ENCODE measurements at places on chromosomes 3 and 15.

GRCh38 chr15:63232943-63233342 is 43.5 kb downstream of the RAB8B start:
- no peak for DNase-seq

- no peak for DNase-seq
Measured at GRCh38 chr3:89966877-89967665, 859.6 kb downstream of the EPHA3 start.

DNA sequence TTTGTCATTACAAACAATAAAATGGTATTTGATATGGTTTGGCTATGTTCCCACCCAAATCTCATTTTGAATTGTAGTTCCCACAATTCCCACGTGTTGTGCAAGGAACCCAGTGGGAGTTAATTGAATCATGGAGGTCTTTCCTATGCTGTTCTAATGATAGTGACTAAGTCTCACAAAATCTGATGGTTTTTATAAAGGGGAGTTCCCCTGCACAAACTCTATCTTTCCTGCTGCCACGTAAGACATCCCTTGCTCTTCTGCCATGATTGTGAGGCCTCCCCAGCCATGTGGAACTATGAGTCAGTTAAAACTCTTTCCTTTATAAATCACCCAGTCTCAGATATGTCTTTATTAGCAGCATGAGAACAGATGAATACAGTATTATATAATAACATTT is 15.4 kb upstream of the AADAC start:
- no peak for DNase-seq

DNA sequence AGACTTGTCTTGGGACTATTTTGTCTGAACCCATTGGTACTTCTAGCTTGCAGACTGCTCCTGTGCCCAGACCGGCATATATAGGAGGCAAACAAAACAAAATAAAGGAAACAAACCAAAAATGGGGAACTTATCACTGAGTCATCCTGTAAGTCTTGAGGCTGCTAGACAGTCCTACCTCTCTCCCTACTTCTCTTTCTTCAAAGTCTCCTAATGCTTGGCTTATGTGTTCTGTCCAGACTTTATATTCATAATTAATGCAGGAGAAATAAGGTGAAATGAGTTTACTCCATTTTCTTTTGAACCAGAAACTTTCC is 266.2 kb downstream of the ZNF385D start:
- no peak for DNase-seq

DNA sequence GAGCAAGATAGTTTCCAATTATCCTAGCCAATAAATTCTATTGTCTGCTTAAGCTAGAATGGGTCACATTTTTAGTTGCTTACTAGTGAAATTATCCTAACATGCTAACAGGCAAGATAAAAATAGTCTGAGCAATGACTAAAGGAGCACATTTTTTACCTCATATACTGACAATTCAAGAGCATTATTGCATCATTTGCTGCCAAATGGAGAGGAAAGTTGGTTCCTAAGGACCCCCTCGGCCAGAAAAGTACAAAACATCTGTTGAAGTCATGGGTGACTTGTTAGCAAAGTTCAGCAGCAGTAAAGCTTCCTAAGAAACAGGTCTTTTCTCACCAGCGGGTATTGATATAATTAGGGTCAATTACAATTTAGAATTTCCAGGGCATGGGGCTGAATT is 1001.0 kb downstream of the FHIT start:
- DNase-seq: no peak

GRCh38 chr3:151394611-151395010 is 10.1 kb upstream of the P2RY12 start:
- no peak for DNase-seq

DNA sequence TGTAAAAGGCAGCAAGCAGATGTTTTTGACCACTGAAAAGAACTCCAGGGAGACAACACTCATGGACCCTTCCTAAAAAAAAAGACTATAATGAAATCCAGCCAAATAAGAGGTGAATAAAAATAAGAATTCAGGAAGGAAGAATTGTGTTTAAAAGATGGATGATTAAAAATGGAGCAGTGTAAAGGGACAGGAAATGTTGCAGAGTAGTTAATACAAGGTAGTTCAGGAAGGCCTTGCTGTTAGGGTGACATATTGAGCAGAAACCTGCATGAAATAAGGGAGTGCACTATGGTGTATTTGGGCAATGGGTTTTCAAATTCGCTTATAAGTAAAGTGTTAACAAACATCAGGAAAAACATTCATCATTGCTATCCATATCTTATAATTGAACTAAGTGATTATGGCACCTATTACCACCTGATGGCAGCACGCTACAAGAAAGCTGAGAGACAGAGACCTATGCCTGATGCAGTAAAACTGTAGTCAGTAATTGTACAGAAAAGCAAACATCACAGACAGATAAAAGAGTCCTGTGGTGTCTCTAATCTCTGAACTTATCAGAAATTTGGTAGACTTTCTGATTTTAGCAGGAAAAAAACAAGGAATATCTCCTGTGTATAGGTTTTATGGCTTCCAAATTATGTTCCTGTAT is 5.8 kb upstream of the DBR1 start:
- DNase-seq: no peak

DNA sequence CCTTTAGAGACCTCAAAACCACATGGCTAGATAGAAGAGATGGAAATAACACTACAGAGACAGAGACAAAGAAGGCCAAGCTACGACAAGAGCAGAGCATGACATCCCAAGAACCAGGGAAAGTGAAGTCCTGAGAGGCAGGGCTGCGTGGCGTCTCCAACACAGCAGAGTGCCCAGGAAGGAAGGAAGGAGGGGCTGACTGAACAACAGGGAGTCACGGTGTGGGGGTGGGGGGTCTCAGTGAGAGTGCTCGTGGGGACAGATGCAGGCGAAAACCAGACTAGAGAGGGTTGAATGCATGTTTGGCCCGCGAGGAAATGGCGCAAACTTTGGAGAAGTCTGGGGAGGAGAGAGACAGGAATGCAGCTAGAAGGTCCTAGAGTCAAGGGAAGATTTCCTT is 44.0 kb downstream of the ADAMTS17 start:
- no peak for DNase-seq

DNA sequence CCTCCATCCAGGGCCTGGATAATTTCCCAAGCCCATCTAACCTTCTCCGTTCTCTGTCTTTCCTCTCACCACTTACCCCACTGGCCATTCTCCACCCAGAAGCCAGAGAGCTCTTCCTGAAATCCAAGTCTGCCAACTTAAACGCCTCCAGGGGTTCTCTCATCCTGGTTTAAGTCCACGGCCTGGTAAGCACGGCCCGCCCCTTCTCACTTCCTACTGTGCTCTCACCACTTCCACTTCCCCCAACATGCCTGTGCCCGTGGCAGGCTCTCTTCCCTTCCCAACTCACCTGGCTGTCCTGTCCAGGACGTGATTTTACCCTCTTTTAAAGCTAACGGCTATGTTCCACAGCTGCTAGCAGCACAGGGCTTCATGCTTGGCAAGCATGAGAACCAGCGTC is 1.7 kb upstream of the CX3CR1 start:
- no peak for DNase-seq

DNA sequence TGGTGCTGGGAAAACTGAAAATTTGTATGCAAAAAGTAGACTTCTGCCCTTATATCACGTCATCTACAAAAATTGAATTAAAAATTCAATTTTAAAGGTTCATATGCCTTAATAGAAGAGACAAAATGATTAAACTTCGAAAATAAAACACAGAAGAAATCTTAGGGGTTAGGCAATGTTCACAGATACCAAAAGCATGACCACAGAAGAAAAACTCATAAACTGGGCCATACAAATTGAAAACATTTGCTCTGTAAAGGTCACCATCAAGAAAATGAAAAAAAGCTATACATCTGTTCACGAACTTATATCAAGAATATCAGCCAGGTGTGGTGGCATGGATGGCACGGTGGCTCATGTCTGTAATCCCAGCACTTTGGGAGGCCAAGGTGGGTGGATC is 245.1 kb downstream of the PCCB start:
- DNase-seq: no peak

GRCh38 chr15:38612159-38612863 is 47.7 kb upstream of the RASGRP1 start:
- no peak for DNase-seq

DNA sequence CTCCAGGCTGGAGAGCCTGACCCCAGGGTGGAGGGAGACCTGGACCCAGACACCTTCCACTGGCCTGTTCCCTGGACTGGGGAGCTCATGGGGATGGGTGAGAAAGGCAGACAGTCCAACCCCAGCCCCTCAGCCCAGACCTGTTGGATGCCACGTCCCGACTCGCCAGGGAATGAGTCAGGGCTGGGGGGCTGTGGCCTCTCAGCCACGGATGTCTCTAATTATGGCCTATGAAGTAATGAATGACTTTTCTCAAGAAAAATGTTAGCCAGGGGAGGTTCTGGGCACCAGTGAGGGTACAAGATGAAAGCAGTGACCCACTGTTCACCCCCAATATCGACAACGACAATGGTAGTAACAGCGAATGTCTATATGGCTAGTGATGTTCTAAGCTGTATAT is 107.0 kb upstream of the RPL32 start:
- DNase-seq: no peak

DNA sequence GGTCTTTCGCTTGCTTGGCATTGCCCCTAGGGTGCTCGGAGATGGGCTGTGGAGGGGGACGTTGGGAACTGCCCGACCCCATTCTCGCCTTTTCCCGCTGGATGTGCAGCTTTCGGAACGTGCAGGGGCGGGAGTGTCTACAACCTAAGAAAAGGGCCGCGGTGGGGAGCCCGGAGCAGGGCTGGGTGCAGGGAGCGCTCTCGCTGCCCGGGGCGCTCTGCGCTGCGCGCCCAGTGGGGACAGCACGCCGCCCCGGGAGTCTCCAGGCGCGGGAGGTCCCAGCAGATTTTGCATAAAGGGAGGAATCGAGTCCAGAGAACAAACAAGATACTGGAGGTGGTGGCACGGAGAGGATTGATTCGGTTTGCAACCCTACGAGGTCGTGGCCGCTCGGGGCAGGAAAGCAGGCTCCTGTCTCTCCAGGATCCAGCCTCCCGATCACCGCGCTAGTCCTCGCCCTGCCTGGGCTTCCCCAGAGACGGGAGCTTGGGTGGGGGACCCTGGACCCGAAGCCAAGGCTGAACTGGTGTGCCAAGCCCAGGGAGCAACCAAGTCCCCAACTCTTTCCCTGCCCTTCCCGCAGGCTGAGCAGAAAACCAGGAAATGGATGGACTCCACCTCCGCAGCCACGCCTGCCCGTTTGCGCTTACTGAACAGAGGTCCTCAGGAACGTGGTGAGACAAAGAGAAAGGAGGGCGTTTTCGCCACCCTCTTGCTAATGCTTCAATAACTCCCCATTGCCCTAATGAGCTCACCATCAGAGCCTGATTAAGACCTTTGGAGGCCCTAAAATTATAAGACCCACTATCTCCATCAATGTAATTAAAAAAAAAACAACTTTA is 59.7 kb downstream of the NOX5 start:
- DNase-seq: no peak

GRCh38 chr3:80993241-80993945 is 768.1 kb downstream of the GBE1 start:
- DNase-seq: no peak

DNA sequence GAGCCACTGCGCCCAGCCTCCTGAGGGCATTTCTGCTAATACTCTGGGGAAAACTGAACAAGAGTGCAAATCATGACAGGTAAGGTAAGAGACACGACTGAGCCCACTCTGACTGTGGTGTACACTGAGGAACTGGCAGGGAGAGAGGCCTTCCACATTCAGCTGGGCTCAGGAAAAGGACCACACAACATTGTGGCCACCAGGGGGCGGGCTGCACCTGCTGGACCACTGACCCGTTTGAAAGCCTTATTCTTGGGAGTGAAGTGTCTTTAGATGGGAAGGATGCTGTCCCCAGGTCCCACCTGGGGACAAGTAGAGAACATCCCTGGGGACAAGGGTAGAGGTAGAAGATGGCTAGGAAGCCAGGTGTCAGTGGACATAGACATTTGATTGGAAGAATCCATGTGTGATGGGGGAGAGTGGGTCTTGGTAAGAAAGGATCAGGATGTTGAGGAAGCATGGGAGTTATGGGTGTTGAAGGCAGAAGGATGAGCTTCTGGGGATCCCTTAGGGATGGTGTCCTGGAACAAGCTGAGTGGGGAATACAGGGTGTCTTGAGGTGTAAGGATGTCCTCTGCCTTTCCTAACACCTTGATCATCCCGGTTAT is 6.2 kb upstream of the CTDSPL start:
- no peak for DNase-seq

DNA sequence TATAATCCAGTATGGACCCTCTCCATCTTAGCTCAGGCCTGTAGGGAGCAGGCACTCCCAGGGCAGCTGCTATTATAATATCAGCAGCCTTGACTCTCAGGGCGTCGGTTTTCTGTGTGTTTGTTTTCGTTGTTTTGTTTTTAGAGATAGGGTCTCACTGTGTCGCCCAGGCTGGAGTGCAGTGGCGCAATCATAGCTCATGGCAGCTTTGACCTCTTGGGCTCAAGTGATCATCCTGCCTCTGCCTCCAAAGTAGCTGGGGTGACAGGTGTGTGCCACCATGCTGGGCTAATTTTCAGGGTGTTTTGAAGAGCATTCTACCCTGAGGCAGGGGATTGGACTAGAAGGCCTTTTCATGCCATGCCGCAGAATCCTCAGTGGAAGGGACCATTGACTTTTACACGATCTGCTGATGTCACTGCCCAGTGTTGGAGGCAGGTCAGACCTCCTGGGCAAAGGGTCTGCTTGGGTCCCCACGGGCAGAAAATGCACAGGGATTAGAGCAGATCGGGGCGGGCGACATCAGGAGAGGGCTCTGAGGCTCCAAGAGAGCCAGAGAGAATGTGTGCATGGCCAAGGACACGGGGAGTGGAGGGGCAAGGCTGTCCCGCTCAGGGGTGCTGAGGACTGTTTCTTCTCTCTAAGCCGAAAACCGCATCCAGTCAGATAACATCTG is 7.8 kb downstream of the MELTF start:
- no peak for DNase-seq

GRCh38 chr3:123745184-123745855 is 138.8 kb downstream of the MYLK start:
- DNase-seq: no peak

- DNase-seq: no peak
Measured at GRCh38 chr15:40259021-40259420, 20.2 kb downstream of the PAK6 start.

- no peak for DNase-seq
Measured at GRCh38 chr3:188187053-188187452, 33.1 kb downstream of the LPP start.

GRCh38 chr3:162540421-162540820 is 1043.8 kb downstream of the OTOL1 start:
- DNase-seq: no peak

- DNase-seq: no peak
Measured at GRCh38 chr15:55628369-55628730, 40.2 kb upstream of the PYGO1 start.

DNA sequence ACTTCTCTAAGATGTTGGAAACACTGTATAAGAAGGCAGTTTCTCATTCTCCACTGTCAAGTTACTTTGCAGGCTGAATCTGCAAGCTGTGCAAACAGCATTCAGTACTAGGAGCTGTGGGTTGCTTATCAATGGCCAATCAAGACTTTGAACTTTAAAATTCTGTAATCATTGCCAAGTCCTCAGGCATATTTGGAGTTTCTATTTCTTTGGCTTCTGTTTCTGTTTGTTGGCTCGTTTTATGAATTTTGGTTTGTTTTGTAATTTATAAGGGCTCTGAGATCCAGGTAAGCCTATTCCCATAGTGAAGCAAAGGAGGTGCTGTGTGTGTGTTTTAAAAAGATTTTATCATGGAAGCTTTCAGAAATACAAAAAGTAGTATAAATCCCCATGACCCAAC is 32.1 kb downstream of the TLNRD1 start:
- no peak for DNase-seq

- DNase-seq: no peak
Measured at GRCh38 chr3:54213907-54214306, 91.6 kb downstream of the CACNA2D3 start.
